ENCODE measurements at places on chromosomes 2 and 18.

- DNase-seq: no peak
Measured at GRCh38 chr18:22074282-22075070, 94.9 kb upstream of the GATA6 start.

DNA sequence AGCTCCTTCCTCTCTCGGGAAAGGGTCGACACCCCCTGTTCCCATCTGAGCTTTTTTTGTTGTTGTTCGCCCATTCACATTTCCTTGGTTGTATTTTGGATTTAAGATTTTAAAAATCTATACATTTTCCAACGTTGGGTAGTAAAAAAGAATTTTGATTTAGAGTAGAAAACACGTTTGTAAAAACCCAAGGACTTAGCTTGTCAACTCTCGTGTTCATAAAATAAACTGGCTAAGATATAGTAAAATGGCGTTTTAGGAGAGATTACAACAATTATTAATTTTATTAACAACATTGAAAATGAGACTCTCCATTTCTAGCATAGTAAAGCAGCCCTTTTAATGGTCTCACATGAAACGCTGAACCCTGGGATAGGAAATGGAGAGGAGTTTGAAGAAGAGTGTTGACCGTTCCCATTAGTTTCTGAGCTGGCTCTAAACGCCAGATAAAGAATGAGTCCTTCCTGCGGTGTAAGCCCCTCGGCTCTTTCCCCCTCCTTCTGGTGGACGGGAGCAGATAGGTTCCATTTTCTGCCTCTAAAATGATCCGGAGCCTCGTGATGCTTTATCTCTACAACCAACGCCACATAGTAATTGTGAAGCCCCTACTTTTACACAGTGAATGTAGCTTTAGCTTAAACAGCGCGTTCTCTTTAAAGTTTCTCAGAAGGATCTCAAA lies 24.0 kb upstream of the ZNF516 start:
- no peak for DNase-seq

DNA sequence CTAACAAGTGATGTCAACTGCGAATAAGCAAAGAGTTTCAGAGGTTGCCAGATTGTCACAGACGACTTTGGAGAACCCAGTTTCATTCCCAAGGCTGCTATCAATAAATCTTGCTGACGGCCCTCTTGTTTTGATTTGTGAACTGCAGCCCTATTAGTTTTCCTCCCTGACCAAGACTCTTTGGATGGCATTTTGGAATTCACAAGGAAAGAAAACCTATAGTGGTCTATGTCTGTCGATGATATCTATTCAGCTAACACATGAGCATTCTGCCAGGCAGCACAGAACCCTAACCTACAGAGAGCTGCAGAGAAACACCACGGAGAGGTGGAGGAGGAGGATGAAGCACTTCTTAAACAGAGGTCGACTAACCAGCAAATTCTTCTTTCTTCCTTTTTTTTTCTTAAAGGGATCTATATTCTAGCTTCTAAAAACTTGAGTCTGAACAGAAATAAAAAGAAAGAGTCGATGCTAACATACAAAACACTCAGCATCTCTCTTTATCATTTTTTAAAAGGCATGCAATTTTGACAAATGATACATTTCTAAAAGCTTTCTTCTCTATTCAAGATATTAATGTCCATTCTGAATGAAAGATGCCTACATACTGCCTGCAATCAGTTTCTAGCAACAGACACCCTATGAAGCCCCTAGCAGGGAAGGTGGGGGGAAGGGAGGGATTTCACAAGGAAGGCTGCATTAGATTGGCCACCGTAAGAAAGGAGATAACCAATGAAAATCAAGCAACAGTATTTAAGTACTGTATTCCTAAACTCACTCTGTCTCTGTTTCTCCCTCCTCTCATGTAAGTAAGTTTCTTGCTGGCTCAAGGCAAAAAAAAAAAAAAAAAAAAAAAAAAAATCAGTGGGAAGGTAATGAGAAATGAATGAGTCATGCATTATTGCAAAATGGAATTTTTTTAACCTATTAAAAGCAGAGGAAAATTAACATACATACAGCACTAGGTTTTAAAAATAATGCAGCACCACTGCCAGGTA lies 83.0 kb upstream of the CHRNA1 start:
- no peak for DNase-seq

GRCh38 chr2:73069855-73070642 lies 1.5 kb downstream of the SFXN5 start:
- peak; percentile 41 for DNase-seq

- no peak for DNase-seq
Measured at GRCh38 chr2:69231612-69232277, 155.3 kb downstream of the GFPT1 start.

DNA sequence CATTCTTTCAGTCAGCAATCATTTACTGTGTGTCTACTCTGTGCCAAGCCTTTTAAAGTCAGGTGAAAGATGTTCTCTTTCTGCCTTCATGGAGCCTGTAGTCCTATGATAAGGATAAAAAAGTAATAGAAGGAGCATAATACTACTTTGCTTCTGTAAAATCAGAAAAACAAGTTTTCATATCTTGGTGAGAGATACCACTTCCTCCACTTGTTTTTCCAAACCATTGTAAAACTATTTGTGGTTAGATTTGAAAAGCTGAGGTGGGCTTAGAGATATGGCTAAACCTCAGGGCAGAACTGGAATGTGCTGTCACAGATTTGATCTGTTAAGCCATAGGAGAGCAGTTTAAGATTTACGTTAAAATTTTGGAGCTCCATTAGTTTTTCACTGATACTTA lies 104.7 kb upstream of the FAM117B start:
- no peak for DNase-seq

DNA sequence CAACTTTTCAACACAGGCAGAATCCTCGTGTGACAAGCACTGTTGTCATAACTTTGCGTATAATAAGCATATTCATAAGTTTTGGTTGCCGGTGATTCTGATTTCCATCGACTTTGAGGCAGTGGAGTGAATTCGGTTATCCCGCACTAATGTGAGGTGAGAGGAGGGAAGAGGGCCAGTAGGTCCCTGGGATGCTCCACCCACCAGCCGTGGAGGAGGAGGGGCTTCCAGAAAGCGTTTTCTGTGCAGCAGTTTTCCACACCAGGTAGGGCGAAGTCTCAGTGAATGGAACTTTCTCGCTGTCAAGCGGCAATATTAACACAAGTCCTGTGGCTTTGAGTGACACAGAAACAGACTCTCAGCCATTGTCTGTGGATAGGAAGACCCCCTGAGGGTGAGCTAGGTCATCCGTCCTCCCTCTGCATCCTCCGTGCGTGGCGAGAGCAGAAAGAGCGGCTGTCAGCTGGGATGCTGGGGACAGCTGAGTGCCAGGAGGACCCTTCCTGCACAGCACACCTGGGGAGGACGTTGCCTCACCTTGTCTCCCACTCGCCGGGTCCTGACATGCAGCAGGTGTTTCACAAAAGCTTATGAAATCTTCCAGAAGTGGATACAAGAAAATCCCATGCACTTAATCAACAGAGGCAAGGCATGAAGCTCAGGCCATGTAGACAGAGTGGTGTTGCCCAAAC lies 67.5 kb downstream of the DCDC2C start:
- no peak for DNase-seq

DNA sequence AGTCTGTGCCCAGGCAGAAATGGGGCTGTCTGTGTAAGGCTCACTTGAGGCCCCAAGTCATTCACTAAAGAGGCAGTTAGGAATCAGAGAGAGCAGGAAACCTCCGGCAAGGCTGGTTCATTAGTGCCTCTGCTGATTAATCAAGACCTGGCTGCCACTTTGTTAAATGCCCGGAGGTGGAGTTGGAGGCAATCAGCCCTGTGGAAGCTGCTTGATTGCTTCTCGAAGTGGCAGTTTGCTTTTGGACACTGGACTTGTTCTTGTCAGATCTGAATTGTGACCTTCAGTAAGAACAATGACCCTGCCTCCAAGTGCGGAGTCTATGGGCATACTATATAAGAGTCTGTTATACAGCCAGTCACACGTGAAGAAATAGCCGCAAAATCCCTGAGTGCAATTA lies 183.9 kb upstream of the LINC00305 start:
- DNase-seq: no peak

- no peak for DNase-seq
Measured at GRCh38 chr18:13539843-13540476, 186.4 kb downstream of the FAM210A start.

DNA sequence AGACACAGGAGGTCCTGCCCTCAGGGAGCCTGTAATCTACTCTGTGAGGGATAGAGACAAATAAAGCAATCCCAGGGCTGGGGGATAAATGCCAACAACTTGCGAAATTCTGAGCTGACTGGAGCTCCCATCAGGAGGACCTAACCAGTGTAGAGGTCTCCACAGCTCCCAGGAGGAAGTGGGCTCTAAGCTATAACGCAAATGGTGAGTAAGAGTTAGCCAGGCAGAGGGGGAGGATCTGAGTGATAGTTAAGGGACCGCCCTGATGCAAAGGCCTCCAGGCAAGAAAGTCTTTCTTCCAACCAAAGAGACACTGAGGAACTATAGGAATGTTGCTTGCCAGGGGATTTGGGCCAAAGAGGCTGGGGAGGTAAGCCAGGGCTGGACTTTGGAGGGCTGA lies 16.0 kb upstream of the ZNF532 start:
- no peak for DNase-seq

DNA sequence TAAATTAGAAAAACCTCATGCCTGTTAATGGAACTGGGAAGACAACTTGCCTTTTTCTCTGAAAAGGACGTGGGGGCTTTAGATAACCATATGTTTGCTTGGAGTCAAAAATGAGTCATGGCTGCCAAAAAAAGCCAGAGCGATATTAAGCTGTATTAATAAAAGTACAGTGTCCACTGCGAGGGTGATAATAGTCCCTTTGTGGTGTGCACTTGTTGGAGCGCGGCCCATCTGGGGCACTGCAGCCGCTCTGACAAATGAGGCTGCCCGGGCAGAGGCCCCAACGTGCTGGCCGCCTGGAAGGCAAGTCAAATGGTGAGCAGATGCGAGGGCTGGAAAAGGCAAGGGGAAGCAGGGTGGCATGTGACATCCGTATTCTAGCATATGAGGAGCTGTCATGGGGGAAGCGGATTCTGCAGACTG lies 103.3 kb upstream of the NCK2 start:
- no peak for DNase-seq

- no peak for DNase-seq
Measured at GRCh38 chr2:212797484-212798205, 259.0 kb upstream of the ERBB4 start.

GRCh38 chr2:165462443-165462842 lies 7.1 kb upstream of the CSRNP3 start:
- DNase-seq: no peak

DNA sequence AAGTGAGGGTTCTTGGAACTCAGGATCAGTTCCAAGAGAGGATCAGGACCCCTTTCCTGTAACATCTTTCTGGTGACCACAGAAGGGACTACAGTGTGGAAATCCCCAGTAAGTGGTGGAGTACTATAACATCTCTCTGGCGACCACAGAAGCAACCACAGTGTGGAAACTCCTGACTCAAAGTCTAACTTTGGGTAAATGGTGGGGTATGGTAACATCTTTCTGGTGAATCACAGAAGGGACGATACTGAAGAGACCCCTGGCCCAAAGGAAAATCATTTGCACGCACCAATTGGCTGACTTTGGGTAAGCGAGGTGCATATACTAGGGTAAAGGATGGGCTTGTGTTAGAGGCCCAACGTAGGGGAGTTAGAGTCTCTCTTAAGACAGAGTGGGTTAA lies 56.3 kb upstream of the GULP1 start:
- no peak for DNase-seq

- no peak for DNase-seq
Measured at GRCh38 chr2:165268754-165269153, 29.5 kb downstream of the SCN2A start.

GRCh38 chr2:106030287-106031268 lies 163.5 kb downstream of the UXS1 start:
- no peak for DNase-seq

DNA sequence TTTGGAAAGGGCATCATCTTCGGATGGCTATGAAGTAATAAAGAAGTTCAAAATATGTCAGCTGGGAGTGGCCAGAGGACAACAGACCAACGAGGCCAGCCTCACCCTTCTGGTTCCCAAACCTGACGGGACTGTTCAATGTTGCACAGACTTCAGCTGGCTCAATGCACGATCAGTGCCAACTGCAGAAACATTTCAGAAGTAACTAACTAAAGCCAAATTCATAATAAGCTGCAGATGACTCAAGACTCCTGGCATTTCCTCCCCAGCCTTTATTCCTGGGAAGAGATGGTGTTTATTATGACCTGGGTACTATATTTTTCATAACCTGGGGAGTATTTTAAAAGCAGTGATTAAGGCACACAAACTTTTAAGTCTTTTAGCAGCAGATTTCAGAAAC lies 3.8 kb upstream of the ATP6V1C2 start:
- no peak for DNase-seq

DNA sequence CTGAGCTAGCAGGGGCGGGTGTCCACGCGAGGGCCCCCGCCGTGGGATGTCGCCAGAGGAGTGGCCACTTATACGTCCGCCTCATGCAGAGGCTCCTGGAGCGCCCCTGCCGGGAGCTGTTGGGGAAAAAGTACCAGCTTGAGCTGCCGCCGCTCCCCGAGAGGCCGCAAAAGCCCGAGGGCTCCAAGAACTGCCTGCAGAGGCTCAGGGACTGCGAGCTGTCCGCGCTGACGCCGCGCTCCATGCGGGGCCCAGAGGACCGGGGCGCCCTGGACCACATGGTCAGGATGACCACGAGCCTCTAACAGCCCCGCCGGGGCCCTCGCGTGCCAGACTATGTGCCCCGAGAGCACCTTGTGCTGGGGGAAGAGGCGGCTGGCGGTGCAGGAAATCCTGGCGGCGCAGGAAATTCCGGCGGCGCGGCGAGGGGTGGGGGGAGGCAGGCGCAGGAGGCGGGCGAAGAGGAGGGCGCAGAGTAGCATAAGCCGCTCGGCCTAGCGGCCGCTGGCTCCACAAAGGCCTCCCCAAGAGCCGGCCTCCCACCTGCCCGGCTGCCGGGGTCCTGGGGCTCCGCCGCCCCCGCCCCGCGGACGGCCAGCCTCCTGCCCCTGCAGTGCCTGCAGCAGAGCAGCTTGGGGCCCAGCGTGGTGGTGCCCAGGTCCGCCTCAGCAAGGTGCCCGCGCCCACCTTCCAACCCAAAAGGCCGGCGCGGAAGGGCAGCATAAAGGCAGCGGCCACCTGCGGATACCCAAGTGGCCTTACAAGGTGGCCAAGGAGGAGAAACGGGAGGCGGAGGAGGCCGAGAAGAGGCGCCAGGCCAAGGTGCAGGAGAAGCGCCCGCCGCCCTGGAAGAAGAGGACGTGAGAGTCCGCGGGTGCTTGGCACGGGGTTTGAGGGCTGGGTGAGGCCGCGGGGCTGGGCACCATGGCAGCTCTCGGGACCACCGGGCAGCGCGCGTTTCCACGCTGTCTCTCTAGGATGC lies 42.1 kb upstream of the TRIM43B start:
- DNase-seq: no peak

GRCh38 chr18:51009072-51009471 lies 20.9 kb upstream of the SMAD4 start:
- DNase-seq: no peak

- no peak for DNase-seq
Measured at GRCh38 chr2:173432049-173432754, 77.5 kb downstream of the CDCA7 start.

Data from hematopoietic multipotent progenitor cell treated with erythropoietin and hydrocortisone succinate and interleukin-3 and kit ligand, for 17 days (in vitro differentiated cells).